RPMI8226 (cell line): ENCODE measurements at places on chromosomes 6 and 20.

DNA sequence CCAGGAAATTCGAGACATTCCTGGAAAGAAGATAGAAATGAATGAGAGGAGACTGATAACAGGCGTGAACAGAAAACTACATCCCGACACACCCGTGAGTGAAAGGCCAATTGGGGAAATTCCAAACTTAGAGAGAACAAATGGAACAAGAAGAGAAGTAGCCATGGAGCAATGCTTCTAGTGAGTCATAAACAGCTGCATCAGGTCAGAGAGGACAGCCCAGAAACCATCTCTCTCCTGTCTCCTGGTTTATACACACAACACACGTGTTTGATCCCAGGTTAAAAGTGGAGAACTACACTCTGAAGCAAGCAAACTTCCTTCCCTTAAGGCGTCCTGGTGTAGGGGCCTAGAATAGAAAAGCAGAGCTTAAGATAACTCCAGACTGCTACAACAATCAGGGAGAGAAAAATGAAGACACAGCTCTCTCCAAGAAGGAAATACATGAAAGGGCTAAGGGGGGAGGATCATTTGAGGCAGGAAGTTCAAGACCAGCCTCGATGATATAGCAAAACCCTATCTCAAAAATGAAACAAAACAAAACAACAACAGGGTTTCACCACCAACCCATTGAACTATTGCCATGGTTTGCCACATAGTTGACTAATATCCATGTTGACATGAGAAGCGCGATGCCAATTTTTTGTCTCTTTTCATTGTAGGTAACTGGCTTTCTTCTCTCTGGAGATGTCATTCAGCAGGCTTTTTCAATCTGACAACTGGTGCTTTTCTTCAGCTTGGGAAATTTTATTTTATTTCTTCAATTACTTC is 26.9 kb downstream of the NRN1 start:
- no peak for DNase-seq

DNA sequence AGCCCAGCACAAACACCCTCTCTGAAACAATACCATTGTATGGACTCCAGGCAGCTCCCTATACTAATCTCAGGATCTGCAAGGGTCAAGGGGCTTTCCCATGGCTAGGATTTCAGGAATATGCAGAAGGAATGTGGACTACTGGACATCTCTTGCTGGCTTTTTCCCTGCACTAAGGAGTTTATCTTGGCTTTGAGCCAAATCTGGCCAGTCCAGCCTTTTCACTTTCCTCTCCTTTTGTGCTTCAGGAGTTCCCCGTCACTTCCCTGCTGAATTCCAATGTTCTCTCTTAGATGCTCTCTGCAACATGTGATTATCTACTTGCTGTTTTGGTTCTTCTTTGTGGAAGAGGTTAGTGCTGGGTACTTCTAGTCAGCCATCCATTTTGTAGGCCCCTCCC is 568.2 kb downstream of the HDGFL1 start:
- DNase-seq: no peak

DNA sequence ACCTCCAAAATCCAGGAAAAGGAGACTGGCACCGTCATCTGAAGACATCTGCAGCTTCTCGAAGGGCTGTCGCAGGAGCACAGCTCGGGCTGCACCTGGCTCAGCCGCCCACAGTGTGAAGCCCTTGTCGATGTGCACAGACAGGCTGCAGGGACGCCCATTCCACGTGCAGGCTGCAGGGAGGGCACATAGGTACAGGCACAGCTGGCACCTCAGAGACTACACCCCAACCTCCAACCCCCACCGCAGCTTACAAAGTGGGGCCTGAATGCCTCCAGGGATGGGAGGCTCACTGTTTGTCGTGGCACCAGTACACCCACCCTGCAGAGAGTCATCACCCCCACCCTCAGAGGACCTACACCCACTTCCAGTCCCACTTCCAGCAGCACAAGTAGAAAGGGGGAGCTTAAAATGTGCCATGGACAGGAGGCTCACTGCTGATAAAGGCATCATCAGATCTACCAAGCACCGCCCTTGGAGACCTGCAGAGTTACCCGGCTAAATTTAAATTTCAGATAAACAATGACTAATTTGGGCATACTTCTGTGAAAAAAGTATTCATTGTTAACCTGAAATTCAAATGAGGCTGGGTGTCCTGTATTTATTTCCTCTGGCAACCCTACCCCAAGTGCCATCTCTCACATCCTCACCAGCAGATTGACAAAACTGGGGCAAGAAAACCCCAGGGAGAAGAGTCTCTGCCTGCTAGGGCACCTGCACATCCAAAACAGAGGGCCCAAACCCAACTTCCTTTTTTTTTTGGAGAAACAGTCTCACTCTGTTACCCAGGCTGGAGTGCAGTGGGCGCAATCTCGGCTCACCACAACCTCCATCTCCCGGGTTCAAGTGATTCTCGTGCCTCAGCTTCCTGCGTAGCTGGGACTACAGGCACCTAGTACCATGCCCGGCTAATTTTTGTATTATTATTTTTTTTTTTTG is 7.7 kb upstream of the CDK5RAP1 start:
- peak; percentile 11 for DNase-seq

GRCh38 chr6:30757261-30757904 is 13.0 kb upstream of the IER3 start:
- peak; percentile 64 for DNase-seq

- peak; percentile 30 for DNase-seq
These were observed 8.8 kb downstream of the CDKAL1 start for GRCh38 chr6:20542927-20543602.

DNA sequence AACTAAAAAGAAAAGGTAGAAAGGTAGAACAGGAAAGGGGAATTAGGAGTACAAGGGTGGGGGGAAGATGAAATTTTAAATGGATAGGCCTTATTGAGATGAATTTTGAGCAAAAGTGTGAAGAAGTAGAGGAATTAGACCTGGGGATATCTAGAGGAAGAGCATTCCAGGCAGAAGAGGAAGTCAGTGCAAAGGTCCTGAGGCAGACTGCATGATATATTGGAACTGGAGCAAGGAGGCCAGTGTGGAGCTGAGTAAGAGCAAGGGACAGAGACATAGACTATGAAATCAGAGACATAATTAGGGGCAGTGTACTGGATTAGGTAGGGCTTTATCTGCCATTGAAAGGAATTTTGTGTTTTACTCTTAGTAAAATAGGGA is 40.4 kb downstream of the MAPK14 start:
- no peak for DNase-seq

GRCh38 chr6:154766288-154766687 is 33.1 kb downstream of the SCAF8 start:
- DNase-seq: no peak

- DNase-seq: no peak
These were observed 5.5 kb downstream of the FOXS1 start for GRCh38 chr20:31839782-31840487.

DNA sequence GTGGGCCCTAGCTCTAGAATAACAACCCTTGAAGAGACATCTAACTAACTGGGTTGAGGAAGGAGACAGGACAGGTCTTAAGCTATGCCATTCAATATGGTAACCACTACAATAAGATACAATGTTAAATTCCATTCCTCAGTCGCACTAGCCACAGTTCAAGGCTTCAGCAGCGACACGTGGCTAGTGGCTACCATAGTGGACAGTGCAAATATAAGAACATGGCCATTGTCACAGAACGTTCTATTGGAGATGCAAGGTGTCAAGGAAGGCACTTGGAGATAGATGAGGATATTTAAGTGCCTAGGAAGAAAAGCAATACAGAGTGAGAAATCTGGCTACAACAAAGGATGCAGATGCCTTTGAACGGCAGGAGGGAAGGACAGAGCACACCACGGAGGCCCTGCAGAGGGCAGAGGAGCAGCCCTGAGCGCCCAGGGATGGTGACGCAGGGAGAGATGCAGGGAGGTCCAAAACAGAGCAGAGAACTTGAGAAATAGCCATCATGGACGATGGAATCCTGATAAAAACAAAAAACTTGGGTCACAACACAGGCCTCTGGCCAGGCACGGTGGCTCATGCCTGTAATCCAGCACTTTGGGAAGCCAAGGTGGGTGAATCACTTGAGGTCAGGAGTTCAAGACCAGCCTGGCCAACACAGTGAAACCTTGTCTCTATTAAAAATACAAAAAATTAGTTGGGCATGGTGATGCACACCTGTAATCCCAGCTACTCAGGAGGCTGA is 140.7 kb downstream of the ZMYND8 start:
- DNase-seq: no peak

- no peak for DNase-seq
These were observed 16.1 kb downstream of the IP6K3 start for GRCh38 chr6:33730611-33731010.

DNA sequence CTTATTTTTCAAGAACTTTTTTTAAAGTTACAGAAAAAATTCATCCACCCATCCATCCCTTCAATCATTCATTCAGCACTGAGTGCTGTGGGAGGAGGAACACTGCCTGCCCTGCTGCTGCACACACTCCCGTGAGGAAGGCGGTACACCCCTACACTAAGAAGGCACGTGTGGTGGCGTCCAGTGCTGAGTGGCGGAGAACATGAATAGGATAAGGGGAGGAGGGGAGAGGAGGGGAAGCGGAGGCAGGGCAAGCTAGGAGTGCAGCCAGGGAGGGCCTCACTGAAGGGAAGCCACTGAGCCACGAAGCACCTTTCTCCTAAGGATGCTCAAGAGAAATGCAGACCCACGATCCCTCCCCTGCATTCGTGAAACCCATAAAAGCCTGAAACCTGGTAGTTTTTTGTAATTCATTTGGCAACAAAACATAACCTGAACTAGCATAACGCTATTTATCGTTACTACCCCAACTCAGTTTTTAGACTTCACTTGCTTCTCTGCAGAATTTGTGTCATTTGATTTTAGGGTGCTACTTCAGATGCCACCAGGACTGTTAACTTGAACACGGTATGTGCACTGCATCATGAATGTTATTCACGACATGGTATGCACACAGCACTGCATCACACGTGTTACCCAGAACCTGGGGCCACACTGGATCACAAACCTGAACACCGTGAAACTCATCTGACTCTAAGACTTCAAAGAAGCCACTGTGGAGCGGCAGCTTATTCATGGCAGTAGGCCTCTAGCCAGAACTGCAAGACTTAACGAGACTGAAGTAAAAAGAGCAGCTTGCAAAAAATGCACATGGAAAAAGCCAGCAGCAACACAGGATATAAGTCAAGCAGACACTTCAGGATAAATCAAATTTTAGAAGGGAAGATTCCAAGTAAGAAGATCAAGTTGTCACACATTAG is 3.5 kb downstream of the RNASET2 start:
- DNase-seq: no peak

DNA sequence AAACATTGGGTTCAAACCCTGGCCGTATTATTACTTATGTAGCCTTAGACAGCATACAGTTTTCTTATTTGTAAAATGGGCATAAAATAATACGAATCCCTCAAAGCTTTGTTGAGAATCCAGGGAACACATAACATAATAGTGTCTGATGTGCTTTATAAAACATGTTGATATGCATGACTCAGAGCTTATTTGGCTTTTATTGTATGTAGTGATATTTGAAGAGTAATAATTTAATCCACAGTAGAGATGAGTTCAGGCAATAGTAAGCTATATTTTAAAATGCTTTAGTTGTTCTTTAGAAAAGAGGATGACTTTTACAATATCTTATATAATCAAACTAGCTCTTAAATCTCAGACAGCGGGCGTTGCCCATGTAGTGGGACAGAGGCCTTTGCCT is 176.4 kb downstream of the SIM1 start:
- no peak for DNase-seq

- peak; percentile 72 for DNase-seq
These were observed 5.3 kb downstream of the NAA20 start for GRCh38 chr20:20022498-20022897.

- DNase-seq: no peak
These were observed 3.1 kb downstream of the FBXL4 start for GRCh38 chr6:98944598-98945081.

GRCh38 chr6:46293641-46294316 is 123.0 kb upstream of the ENPP5 start:
- DNase-seq: no peak

GRCh38 chr6:2959909-2960719 is 11.3 kb downstream of the SERPINB6 start:
- DNase-seq: no peak

DNA sequence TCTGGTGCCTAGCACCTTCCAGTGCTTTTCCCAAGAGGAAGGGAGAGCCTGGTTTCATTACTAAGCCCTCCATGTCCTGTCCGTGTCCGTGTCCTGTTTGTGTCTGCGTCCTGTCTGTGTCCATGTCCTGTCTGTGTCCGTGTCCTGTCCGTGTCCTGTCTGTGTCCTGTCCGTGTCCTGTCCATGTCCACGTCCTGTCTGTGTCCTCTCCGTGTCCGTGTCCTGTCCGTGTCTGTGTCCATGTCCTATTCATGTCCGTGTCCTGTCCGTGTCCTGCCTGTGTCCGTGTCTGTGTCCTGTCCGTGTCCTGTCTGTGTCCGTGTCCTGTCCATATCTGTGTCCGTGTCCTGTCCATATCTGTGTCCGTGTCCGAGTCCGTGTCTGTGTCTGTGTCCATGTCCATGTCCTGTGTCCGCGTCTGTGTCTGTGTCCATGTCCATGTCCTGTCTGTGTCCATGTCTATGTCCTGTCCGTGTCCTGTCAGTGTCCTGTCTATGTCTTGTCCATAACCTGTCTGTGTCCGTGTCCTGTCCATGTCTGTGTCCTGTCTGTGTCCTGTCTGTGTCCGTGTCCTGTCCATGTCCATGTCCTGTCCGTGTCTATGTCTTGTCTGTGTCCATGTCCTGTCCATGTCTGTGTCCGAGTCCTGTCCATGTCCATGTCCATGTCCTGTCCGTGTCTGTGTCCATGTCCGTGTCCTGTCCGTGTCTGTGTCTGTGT is 54.4 kb upstream of the BHLHE23 start:
- no peak for DNase-seq

GRCh38 chr6:119521251-119521650 is 171.7 kb upstream of the MAN1A1 start:
- DNase-seq: no peak

GRCh38 chr20:58308290-58308679 is 1.2 kb upstream of the RAB22A start:
- no peak for DNase-seq

DNA sequence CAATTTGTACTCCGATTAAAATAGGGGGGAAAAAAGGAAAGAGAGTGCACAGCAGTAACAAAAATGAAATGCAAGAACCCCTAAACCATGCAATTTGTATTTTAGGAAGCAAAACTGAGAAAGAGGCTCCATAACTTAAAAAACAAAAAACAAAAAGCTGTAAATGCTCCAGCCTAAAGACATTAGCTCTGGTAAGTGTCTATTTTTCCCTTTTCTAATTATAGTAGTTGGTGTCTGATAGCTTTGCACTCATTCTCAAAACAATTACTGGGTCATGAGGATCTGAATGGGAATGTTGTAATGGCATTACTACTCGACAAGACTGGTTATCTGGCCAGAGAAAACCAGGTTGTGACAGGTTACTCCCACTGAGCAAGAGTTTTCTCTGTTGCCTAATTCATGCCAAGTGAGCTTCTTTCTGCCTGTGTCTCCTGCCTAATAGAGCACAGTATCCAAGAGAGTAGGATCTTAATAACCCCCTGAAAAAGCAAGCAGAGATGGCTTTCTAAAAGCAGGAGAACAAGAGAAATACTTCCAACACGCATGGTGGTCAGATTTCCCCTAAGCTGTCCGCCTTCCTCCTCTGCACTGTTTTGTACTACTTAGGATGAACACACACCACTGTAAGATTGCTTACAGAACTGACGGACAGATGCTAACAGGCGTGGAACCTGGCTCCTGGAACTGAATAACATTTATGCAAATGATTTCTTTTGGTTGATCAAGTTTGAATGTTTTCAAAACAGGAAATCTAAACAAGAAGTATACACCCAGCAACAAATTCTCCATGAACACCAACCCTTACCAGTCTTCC is 86.4 kb downstream of the FKBP5 start:
- DNase-seq: no peak
